Cerebellum (tissue), 4 donors: ENCODE measurements at places on chromosomes 1 and 21.

- no peak for DNase-seq
Observed at GRCh38 chr1:226479474-226479873, 69.1 kb upstream of the STUM start.

- DNase-seq: no peak
Observed at GRCh38 chr1:96782856-96783255, 61.3 kb downstream of the PTBP2 start.

DNA sequence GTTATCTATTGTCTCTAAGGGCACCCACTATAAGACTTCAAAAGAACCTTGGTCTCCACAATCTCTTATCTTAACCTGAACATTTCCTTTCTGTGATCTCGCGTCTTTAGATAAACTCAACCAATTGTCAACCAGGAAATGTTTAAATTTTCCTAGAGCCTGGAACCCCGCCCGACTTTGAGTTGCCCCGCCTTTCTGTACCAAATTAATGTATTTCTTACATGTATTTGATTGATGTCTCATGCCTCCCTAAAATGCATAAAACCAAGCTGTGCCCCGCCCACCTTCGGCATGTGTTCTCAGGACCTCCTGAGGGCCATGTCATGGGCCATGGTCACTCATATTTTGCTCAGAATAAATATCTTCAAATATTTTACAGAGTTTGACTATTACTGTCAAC lies 5.9 kb upstream of the CXADR start:
- no peak for DNase-seq

- no peak for DNase-seq
Observed at GRCh38 chr1:199743227-199743626, 284.3 kb upstream of the NR5A2 start.

DNA sequence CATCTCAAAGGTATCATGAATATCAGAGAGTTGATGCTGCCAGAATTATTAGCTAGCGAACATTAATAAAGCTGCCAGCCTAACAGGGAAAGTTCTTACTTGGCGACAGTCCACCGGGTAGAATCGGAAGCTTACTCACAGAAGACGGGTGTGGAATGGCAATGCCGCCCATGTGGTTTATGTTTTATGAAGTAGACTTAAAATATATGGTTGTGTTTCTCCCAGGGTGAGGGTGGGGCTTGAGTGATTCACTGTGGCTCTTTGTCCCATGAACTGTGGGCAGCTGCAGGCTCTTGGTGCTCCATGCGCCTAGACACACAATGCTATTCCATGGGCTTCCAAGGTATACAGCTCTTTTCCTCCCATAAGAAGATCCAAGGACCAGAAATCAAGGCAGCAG lies 162.7 kb downstream of the PIGK start:
- DNase-seq: no peak

GRCh38 chr1:11990303-11991032 lies 10.2 kb downstream of the MFN2 start:
- DNase-seq: no peak

- DNase-seq: no peak
Observed at GRCh38 chr1:158943059-158943458, 11.7 kb downstream of the PYHIN1 start.

DNA sequence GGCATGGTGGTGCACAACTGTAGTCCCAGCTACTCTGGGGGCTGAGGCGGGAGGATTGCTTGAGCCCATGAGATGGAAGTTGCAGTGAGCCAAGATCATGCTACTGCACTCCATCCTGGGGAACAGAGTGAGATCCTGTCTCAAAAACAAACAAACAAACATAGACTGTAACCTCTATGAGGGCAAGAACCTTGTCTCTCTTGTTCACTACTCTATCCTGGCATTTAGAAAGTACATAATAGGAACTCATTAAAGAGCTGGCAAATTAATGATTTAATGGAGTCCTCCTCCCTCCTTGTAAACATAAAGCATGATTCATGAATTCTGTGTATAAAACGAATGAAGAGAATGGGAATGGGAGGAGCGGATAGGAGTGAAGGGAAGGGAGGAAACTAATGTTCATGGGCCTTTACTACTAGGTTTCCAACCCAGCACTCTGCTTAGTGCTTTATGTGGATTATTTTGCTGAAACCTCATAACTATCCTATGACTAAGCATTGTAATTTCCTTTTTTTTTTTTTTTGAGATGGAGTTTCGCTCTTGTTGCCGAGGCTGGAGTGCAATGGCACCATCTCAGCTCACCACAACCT lies 8.6 kb downstream of the LMOD1 start:
- DNase-seq: no peak

DNA sequence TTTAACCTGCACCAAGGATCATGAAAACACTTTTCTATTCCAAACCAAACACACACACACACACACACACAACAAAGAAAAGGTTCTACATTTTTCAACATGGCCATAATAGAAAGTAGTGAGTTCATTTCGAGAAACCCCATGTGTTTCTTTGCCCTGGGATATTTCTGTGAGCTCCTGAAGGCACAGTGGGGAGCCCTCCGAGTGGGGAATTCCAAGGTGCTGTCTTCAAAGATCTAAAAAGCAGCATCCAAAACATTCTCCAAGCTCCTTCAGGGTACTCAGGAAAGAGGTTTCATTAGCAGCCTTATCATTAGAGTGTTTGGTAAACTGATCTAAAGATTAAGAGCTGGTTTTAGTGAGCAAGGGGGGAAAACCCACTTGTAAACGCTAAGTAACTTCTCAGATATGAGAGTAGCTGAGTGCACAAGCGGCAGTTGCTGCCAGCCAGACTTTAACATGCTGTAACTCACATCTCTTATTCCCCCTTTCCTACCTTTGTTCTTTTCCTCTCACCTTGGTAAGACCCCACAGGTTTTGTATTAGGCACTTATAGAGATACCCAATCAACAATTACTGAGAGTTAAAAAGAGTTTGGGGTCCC lies 38.3 kb downstream of the ZC3H11B start:
- DNase-seq: no peak
